ENCODE measurements at places on chromosomes 2 and 18.

- peak overlapping the region; percentile 5 for H3K4me3 ChIP-seq
- peak overlapping the region; percentile 88 for H3K27ac ChIP-seq
- peak; percentile 83 for DNase-seq
- peaks cover 27% of the 10 kb centered on the region for H3K36me3 ChIP-seq
- H3K4me1 ChIP-seq: peaks cover 86% of the 10 kb centered on the region
- no peaks in the 10 kb centered on the region for H3K27me3 ChIP-seq
These were observed 4.2 kb downstream of the PXDN start for GRCh38 chr2:1739961-1740715.

DNA sequence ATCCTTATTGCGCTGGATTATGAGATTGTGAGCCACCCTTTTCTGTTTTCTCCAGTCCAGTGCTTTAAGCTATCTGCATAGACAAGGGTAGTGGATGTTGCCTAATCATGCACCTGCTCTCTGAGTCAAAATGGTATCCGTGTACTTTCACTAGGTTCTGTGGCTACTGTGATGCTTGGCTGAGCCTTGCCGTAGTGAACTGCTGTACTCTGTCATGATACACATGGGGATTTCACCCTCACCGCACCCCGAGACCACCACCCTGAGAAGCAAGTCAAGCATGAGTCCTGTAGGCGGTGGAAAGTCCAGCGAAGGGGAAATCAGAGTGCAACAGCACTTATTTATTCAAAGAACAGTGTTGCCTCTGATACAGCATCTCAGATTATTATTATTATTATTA, 55.0 kb downstream of the ARHGAP25 start:
- H3K27ac ChIP-seq: no peak overlapping the region
- H3K4me1 ChIP-seq: peaks cover 9% of the 10 kb centered on the region
- no peak overlapping the region for H3K4me3 ChIP-seq
- H3K36me3 ChIP-seq: no peaks in the 10 kb centered on the region
- H3K27me3 ChIP-seq: no peaks in the 10 kb centered on the region
- no peak for DNase-seq

DNA sequence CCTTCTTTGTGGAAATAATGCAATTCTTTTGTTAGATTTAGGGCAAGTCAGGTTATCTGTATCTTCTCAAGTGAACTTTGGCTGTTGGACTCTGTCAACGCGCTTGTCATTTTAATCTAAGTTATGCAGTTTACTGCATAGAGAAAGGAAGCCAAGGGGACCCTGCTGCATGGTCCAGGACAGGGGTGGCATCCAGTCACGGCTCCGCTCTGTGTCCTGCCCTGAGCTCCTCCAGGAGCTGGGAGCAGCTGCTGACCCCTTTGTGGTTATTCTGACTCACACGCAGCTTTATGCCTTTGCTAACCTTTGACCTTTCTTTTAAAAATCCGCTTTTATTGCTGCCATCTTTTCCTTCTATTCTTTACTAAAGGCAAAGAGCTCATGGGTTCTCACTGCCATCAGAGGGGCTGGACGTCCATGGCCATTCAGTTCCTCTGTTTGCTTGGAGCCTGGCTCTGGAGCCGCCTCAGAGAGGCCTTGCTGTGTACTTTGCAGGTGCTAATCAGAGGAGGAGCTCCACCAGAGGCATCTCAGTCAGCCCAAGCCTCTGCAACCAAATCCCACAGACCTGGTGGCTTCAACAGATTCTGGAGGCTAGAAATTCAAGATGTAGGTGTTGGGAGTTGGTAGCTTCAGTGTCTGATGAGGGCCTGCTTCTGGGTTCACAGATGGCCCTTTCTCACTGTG, 39.3 kb downstream of the SNTG2 start:
- no peak overlapping the region for H3K4me3 ChIP-seq
- no peaks in the 10 kb centered on the region for H3K36me3 ChIP-seq
- no peaks in the 10 kb centered on the region for H3K27me3 ChIP-seq
- no peak for DNase-seq
- H3K27ac ChIP-seq: no peak overlapping the region

- DNase-seq: no peak
- H3K27me3 ChIP-seq: no peaks in the 10 kb centered on the region
These were observed 104.9 kb upstream of the ITPRID2 start for GRCh38 chr2:181786371-181787228.

GRCh38 chr2:133977405-133977804, 276.5 kb upstream of the MGAT5 start:
- H3K4me3 ChIP-seq: no peak overlapping the region
- no peaks in the 10 kb centered on the region for H3K36me3 ChIP-seq
- H3K4me1 ChIP-seq: no peaks in the 10 kb centered on the region
- no peak for DNase-seq
- no peak overlapping the region for H3K27ac ChIP-seq
- no peaks in the 10 kb centered on the region for H3K27me3 ChIP-seq

DNA sequence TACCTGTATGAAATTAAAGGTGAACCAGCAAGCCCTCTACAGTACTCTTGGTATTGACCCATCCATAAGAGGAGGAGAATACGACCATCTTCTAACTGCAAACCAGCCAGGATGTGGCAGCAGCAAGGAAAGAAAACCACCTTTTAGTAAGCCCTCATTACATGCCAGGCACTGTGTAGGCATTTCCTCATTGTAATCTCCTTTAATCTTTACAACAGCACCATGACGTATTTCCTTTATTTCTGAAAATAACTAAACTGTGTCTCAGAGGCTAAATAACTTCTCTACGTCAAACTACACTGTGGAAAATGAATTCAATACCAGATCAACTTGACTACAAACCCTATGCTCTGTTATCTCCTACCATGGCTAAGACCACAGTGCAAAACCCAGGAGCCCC, 18.2 kb downstream of the WDR35 start:
- H3K36me3 ChIP-seq: no peaks in the 10 kb centered on the region
- DNase-seq: no peak
- no peak overlapping the region for H3K4me3 ChIP-seq
- H3K27me3 ChIP-seq: no peaks in the 10 kb centered on the region
- H3K4me1 ChIP-seq: no peaks in the 10 kb centered on the region

DNA sequence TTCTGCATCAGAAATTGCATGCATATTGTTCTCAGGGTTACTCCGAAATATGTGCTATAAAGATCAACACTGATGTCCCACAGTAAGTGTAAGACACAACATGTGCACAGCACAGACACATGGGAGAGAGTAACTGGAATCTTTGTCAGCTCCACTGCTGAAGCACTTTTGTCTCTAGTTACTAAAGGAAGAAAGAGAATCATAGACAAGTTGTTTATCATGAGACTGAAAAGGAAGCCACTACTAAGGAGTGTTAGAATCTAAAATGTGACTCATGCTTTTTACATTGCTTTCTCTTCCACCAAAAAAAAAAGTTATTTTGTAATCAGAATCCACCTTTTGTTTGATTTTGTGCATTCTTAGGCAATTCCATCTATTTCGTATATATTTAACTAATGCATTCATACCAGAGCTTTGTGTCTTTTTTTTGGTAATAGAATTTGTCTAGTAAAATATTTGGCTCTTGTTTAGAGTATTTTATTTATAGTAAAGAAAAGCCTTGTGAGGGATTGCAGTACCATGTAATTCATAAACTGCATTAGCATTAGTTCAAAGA, 502.4 kb downstream of the FBXO15 start:
- H3K36me3 ChIP-seq: no peaks in the 10 kb centered on the region
- no peak overlapping the region for H3K27ac ChIP-seq
- H3K4me3 ChIP-seq: no peak overlapping the region
- DNase-seq: peak; percentile 27
- no peaks in the 10 kb centered on the region for H3K27me3 ChIP-seq

GRCh38 chr2:141468761-141469160, 662.1 kb downstream of the LRP1B start:
- H3K4me3 ChIP-seq: no peak overlapping the region
- H3K27me3 ChIP-seq: no peaks in the 10 kb centered on the region
- H3K4me1 ChIP-seq: no peaks in the 10 kb centered on the region
- H3K27ac ChIP-seq: no peak overlapping the region
- H3K36me3 ChIP-seq: no peaks in the 10 kb centered on the region
- DNase-seq: no peak

- no peaks in the 10 kb centered on the region for H3K27me3 ChIP-seq
- no peak overlapping the region for H3K4me3 ChIP-seq
- H3K27ac ChIP-seq: no peak overlapping the region
- H3K4me1 ChIP-seq: no peaks in the 10 kb centered on the region
- DNase-seq: no peak
These were observed 23.4 kb downstream of the TMEM18 start for GRCh38 chr2:653645-654425.

DNA sequence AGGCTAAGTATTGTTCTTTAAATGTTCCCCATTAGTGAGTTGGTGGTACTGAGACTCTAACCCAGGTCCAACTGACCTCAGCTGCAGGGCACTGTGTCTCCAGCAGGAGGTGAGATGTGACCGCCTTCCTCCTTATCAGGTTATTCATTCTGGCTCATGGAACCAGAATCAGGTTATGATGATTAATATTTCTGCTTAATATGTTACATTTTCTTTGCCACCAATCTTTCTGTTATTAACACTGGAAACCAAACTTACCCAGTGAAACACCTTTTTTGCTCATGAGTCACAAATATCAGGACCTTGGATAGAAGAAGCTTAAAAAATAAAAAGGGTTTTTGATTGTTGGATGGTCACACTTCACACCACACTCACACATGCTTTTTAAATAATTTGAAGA, 85.4 kb downstream of the DPP4 start:
- peaks cover 2% of the 10 kb centered on the region for H3K27me3 ChIP-seq
- H3K4me3 ChIP-seq: no peak overlapping the region
- H3K27ac ChIP-seq: no peak overlapping the region
- no peaks in the 10 kb centered on the region for H3K4me1 ChIP-seq
- no peaks in the 10 kb centered on the region for H3K36me3 ChIP-seq

Data from SJSA1 (cell line).